ENCODE measurements at places on chromosomes 16 and 17.

- no peak for DNase-seq
These were observed 11.1 kb downstream of the GRB2 start for GRCh38 chr17:75394332-75394918.

GRCh38 chr17:80458016-80458415, 18.4 kb downstream of the NPTX1 start:
- DNase-seq = no peak

GRCh38 chr17:77379832-77380231, 239.1 kb downstream of the SEC14L1 start:
- DNase-seq = no peak

DNA sequence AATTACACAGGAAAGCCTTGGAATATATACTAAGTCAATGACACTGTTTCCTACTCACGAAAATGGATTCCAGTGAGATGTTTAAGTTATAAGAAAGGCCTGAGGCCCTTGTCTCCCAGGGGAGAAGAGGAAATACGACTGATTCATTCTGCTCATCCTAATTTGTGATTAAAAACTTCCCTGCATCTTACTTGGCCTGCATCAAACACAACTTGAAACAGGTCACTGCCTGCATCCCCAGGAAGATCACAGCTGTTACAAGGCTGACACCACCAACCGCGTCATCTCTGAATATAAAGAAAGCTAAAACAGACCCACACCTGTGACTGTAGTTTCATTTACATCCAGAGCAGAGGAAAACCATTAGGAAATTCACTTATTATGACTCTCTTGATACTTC, 121.9 kb downstream of the DNAH3 start:
- DNase-seq = no peak

GRCh38 chr17:8835106-8835505, 32.4 kb downstream of the PIK3R6 start:
- DNase-seq = no peak

DNA sequence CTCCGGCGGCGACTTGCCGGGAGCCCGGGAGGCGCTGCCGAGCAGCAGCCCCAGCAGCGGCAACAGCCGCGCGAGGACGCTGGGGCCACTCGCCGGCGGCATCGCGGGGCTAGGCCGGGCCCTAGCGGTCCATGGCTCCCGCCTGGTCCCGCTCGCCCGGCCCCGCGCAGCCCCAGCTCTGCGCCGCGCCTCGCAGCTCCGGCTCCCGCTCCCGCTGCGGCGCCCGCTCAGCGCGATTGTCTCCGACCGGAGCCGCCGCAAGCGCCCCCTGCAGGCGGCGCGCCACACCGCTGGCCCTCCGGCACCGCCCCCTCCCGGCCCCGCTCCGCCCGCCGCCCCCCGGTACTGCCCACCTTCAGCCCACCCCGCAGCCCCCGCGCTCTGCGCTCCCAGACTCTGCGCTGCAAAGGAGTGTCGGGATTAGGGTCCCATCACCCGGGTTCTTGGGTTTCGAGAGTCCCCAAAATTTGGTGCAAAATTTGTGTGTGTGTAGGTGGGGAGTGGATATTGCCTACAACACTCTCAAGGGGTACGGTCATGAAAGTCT, at the start of gene FAM171A2:
Gene FAM171A2, minus strand, starts transcription at position 241 of the 547 bp plus-strand sequence. Its CDS starts 139 bp downstream, at position 102.
- DNase-seq = peak; percentile 90

GRCh38 chr16:27330542-27330941, 16.8 kb downstream of the IL4R start:
- DNase-seq = no peak

GRCh38 chr17:80091376-80091775, 10.0 kb upstream of the GAA start:
- DNase-seq = no peak

- DNase-seq = no peak
These were observed 17.7 kb downstream of the GALNS start for GRCh38 chr16:88839026-88839529.

- DNase-seq = no peak
These were observed 68.6 kb downstream of the SMPD3 start for GRCh38 chr16:68379472-68380347.

- no peak for DNase-seq
These were observed 841 bp downstream of the ALOXE3 start for GRCh38 chr17:8117367-8117979.

DNA sequence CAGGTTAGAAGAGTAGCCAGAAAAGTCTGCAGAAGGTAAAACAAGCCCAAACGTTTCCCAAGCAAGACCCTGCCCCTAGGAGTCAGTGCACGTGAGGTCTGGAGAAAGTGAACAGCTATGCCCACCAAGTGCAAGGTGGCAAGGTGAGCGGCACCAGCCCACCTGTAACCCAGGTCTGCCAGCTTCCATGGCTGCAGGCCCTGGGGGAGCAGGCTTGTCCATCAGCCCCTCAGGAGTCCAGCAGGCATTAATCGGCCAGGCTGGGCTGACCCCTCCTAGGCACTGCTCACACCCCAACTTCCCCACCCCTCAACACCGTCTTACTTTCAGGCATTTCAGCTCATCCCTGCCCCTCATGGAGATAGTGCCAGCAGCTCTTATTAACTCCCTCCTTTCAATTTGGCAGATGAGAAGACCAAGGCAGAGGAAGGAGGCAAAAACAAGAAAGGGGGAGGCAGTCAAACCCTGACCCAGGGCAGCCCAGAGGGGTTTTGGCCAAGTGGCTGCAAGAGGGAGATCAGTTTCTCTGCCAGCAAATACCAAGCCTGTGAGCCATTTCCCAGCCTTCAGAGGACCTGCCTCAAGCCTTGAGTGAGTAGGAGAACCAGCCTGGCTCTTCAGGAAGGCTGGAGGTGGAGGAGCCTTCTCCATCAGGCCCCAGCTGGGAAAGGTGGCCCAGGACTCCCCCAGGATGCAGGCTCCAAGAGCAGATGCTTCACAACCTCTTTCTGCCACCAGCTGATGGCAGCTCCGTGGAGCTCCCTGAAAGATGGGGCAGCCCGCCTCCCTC, 14.7 kb downstream of the BEAN1 start:
- no peak for DNase-seq

DNA sequence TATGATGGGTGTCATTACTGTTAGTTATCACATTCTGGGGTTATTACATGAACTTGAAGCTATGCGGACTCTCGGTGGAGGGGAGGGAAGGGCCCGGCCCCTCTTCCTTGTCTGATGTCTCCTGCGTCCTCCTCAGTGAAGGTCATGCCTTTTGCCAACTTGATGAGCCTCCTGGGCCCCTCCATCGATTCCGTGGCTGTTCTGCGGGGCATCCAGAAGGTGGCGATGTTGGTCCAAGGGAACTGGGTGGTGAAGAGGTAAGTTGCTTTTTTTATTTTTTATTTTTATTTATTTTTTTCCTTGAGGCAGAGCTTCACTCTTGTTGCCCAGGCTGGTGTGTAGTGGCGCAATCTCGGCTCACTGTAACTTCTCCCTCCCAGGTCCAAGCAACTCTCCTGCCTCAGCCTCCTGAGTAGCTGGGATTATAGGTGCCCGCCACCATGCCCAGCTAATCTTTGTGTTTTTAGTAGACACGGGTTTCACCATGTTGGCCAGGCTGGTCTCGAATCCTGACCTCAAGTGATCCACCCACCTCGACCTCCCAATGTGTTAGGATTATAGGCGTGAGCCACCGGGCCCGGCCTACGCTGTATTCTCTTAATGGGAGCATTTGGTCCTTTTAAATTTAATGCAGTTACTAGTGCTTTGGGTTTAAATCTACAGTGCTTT, 21.6 kb downstream of the POLR3E start:
- no peak for DNase-seq

GRCh38 chr17:4789951-4790704, 1.4 kb downstream of the GLTPD2 start:
- DNase-seq = no peak

- no peak for DNase-seq
These were observed 11.8 kb downstream of the NLRC5 start for GRCh38 chr16:57001026-57001679.

GRCh38 chr17:72334205-72334604, 213.4 kb downstream of the SOX9 start:
- DNase-seq = no peak

DNA sequence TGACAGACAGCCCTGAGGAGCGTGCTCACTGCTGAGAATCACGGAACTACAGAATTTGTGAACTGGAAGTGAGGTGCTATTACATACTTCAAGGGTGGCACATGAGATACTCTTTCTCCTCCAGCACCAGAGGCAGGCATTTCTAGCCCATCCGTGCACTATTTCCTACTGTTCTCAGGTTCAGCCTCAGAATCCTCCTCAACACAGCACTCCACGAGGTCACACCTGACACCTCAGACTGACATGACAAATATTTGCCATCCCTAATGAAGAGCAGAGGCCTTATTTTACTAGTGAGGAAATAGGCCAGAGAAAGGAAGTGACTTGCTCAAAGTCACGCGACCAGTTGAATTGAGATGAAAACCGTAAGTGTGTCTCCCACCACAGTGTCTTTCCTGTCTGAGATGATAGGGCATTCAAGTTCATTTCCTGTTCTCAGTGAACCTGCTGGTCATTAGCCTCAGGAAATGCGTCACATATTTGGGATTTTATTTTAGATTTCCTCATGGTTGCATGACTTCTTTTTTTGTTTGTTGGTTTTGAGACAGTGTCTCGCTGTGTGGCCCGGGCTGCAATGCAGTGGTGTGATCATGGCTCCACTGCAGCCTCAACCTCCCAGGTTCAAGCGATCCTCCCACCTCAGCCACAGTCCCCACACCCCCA, 23.6 kb downstream of the SEZ6 start:
- no peak for DNase-seq

- DNase-seq = no peak
These were observed 53.5 kb downstream of the WDR59 start for GRCh38 chr16:74931445-74931844.

- DNase-seq = no peak
These were observed 34.8 kb upstream of the FBXO47 start for GRCh38 chr17:39001703-39002637.

- peak; percentile 93 for DNase-seq
These were observed 12.0 kb downstream of the CORO7 start for GRCh38 chr16:4404247-4404966.

GRCh38 chr17:6483507-6483906, 39.3 kb downstream of the PIMREG start:
- no peak for DNase-seq

DNA sequence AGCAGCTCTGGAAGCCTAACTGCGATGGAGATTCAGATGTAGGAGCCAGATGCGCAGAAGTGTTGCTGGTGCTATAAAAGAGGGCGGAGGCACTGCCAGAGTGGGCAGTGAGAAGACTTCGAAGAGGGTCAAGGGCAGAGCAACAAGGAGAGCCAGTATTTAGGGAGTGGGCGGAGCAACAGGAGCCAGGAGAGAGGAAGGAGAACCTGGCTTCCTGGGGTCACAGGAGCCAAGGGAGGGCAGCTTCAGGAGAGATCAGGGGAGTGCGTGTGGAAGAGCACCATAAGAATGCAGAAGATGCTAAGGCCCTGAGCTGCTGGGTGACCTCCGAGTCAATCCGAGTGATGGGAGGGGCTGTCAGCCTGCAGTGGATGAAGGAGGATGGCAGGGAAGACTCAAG, 14.4 kb upstream of the MRPS23 start:
- no peak for DNase-seq

DNA sequence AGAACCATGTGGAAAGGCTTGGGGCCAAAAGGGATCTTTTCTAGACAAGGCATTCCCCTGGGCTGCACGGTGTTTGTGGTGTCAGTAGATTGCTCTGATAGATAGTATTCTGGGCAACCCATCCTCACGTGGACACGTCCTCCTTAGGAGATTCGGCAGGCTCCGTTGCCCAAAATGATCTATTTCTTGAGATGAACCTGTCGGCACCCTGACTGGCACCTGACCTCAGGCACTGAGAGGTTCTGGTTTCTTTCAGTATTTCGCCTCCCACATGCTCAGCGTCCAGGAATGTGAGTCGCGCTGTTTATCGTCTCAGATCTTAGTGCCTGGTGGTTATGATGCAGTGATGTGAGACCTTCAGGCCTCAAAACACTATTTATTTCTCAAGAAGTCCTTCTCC, 89.7 kb downstream of the MARCHF10 start:
- no peak for DNase-seq

DNA sequence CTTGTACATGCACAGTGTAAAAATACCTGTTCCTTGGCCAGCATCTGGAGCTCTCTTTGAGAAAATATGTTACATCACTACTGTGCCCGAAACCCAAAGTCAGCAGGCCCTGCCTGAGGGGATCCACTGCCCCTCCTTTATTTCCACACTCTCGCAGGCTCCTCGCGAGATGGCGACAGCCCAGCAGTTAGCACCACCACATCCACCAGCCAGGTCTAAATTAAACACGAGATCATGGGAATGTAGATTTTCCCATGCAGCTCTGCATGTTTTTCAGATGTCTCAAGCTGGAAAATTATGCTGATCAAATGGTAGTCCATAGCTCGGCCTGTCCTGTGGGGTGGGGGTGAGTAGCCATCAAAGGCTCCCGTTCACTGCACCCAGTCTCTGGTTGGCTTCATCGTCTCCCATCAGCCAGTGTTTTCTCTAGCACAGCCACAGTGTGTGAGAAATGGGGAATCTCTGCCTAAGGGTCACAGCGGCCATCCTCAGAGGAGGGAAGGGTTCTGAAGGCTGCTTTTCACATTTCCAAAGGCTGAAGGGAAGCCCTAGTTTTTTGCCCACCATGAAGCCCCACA, 34.7 kb downstream of the EPN2 start:
- no peak for DNase-seq

GRCh38 chr16:75420987-75421819, 12.1 kb downstream of the CFDP1 start:
- peak; percentile 53 for DNase-seq

GRCh38 chr17:37516127-37516571, 26.5 kb downstream of the DUSP14 start:
- no peak for DNase-seq

GRCh38 chr17:34151102-34151501, 104.0 kb upstream of the CCL2 start:
- no peak for DNase-seq

DNA sequence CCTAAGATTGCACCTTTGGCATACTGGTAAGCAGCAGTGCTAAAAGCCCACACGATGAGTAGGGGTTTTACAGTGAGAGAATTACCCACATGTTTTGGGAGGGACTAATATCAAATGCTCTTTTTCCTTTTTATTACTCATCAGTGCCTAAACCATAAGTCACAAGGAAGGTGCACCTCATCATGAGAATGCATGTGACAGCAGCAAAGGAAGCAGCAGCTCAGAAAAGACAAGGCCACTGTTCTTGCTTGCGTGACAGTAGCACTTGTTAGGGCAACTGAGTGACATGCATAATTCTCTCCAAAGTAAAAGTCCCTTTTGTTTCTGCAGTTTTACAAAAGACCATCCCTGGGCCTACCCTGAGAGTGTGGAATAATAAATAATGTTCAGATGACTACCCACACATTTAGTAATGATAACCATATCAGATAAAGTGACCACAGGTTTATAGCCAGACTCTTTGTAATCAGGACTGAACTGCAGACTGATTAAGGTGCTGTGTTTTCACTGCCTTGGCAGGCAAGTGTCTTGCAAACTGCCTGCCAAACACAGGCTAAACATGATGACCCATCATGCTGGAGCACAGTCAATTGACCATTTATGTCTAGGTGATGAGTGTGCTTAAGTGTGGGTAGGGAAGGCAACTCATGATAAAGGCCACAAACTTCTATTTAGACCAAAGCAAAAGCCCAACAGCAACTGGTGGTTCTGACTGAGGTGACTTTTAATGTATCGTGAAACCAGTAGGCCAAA, 1751.4 kb downstream of the TP53TG3F start:
- DNase-seq = no peak

Data from H1 (cell line).